T1000 (cell line): ENCODE measurements at places on chromosomes 11 and 22.

- peak; percentile 62 for DNase-seq
These were observed at the start of gene FADS2 for GRCh38 chr11:61827571-61828378. FADS2 (plus strand) TSS chr11:61828300; CDS start chr11:61828391, 91 bp downstream.

DNA sequence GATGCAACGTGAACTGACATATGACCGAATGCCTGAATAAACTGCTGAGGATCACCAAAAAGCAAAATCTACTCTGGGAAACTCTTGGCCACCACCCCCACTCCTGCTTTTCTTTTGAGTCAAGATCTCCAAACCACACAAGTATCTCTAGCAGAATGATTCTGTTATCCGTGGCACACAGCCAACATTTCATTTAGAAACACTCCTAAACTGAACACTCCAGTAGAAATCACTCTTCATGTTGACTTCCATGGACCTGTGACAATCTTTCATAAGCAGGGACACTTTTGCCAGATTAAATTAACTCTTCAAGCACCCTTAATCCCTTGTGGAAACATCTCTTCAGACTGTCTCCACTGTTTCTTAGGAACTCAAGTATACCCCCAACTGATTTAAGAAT, 44.4 kb downstream of the VSIG10L2 start:
- DNase-seq: no peak

DNA sequence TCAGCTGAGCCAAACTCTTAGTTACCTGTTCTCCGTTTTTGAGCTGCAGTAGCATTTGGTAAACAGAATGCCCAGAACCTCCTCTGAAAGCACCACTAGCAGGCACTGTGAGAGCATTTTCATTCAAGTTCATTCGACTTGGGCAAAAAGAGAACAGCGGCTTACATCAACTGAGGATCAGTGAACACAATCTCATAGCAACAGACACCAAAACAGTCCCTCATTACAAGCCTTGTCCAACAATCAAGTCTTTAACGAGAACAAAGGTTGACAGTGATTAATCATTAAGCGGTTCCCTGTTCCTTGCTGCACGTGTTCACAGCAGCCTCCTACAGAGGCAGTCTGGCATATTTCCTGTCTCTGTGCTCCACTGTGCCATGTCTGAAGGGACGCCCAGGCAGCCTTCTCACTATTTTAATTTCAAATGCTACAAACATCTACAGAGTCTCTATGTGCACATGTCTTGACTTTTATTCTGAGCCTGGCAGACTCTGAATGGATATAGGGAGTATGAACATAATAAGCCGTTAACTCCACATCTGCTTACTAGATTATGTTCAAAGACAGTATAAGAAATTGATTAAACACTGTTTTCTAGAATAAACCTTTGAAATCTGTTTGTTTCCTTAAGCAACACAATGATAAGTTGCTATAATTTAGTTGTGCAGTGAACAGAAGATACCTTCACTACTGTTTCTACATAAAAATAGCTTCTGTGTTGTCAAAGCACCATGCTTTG, 88.3 kb upstream of the MTMR2 start:
- no peak for DNase-seq

DNA sequence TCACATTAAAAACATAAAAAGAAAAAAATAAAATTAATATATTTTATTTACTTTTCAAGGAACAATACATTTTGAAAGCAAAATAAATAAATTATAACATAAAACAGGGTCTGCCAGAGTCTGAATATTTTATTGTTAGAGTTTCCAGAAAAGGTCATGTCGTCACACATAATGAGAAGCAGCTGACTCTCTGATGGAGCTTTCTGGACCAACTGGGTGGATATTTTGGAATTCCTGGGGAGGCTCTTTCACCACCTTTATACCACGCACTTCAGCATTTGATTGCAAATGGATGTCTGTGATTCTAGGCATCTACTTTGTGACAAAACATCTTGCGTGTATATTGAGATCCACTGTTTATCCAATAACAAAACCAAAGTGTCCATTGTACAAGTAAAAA, 455.0 kb upstream of the CCDC179 start:
- no peak for DNase-seq
